ENCODE measurements at places on chromosomes 6 and 20.

DNA sequence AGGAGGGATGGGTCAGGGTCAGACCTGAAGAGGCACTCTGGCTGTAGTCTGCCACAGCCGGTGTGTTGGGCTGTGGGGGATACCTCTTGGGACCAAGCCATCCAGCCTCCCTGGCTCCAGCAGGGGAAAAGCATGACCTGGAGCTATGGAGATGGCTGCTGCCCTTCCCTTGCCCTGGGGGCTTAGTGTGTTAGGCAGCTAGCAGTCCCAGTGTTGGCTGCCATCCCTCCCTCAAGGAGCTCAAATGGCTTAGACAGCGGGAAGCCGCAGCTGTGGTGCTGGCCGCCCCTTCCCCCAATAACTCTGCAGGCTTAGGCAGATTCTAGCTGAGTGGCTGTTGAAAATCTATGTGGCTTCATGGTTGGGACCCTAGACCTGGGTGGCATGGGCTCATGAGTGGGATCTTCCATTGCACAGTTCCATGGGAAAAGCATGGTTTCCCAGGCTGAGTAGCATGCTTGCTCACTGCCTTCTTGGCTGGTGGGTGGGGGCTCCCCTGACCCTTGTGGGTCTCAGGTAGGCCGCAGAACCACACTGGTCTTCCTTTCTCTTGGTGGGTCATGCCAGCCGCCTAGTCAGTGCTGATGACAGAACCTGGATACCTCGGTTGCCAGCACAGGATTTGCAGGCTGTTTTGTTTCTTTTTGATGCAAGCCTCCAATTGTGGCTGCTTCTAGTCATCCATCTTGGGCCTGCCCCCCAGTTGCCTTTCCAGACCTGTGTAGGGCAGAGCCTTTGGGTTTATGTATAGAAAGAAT, 69.0 kb upstream of the AHI1 start:
- no peak for DNase-seq

GRCh38 chr20:31607640-31608250, 2.7 kb downstream of the ID1 start:
- no peak for DNase-seq

- no peak for DNase-seq
Measured at GRCh38 chr6:95866732-95867131, 149.0 kb upstream of the FUT9 start.

GRCh38 chr6:111598181-111598580, 7.5 kb downstream of the TRAF3IP2 start:
- DNase-seq: no peak

GRCh38 chr6:12298017-12298978, 8.1 kb downstream of the EDN1 start:
- DNase-seq: no peak

- DNase-seq: no peak
Measured at GRCh38 chr6:152273638-152274037, 363.5 kb downstream of the SYNE1 start.

- DNase-seq: no peak
Measured at GRCh38 chr20:51388227-51388626, 154.3 kb downstream of the NFATC2 start.

GRCh38 chr6:146548898-146549374, 5.3 kb downstream of the RAB32 start:
- DNase-seq: no peak

- DNase-seq: no peak
Measured at GRCh38 chr20:38970302-38970701, 8.2 kb downstream of the DHX35 start.

Measured in astrocyte of the cerebellum (primary cell).